DND-41 (cell line): ENCODE measurements at places on chromosomes 11 and 22.

GRCh38 chr11:127995921-127996320, 591.4 kb downstream of the ETS1 start:
- no peak for DNase-seq

- no peak for DNase-seq
These were observed 550.6 kb downstream of the SOX6 start for GRCh38 chr11:15805726-15806125.

- no peak for DNase-seq
These were observed 8.7 kb downstream of the NADSYN1 start for GRCh38 chr11:71461696-71462095.

DNA sequence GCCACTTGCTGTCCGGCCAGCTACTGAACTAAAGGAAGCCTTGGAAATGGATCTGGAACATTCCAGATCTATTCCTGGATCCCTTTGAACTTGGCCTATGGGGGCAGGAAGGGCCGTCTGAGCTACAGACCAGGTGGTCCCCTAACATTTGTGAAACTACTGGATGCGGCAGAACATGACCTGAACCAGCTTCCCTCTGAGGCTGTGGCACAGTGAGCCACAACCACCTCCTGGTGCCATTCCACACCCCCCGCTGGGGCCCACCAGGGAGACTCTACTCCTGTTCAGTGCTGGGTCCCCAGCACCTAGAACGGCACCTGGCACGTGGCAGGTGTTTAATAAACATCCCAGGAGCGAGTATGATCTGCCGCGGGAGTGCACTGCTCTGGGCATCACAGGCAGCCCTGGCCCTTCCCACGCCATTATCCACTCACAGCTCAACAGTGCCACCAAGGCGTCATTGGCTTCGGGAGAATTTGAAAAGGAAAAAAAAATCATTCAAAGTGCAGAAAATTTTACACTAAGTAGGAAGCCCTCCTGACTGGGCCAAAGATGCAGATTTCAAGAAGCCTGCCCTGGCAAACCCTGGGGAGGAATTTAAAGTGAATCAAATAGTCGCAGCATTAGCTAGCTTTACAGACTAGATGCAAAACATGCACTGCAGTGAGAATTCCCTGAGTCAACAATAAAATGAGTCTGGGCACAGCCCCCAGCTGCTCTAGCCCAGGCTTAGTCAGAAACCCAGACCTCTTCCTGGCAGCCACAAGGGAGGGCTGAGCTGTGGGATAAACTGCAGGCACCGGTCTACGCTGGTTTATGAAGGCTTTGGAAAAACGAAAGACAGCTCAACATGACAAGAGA, 14.3 kb upstream of the EFCAB6 start:
- DNase-seq, result no peak

DNA sequence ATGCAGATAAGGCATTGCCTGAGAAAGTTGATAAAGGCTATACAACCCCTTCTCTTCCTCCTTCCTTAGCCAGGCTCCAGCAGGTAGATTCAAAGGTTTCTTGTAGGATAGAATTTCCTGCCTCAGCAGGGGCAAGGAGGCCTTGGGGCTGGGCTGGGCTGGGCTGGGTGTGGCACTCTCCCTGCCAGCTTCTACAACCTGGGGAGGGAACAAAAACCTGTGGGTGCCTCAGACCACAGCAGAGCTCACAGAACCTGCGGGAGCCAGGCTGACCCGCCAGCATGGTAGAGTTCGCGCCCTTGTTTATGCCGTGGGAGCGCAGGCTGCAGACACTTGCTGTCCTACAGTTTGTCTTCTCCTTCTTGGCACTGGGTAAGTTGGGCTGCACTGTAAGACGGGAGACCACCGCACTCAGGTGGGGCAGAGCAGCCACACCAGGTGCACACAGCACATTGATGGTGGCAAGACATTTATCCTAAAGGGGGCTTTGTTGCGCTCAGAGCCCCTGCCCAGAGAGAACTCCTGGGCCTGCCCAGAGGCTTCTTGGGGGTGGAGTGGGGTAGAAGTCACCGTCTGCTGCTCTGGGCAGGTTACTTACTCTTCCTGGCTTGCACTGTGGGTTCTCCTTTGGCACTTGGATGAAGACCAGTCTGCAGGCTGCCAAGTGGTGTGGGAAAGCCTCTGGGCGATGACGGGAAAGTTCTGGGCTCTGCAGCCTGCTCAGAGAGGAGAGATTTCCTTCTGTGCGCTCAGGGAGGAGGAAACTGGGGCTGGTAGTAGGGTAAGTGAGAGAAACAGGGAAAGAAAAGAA, at the start of gene MOGAT2:
Gene MOGAT2 (plus strand): TSS at position 231 of the 811 bp plus-strand sequence. CDS start 51 bp downstream, at position 282.
- no peak for DNase-seq

- DNase-seq, result no peak
These were observed 701 bp downstream of the TMEM216 start for GRCh38 chr11:61392981-61393595.

GRCh38 chr22:31119026-31119717, 3.6 kb upstream of the INPP5J start:
- no peak for DNase-seq

DNA sequence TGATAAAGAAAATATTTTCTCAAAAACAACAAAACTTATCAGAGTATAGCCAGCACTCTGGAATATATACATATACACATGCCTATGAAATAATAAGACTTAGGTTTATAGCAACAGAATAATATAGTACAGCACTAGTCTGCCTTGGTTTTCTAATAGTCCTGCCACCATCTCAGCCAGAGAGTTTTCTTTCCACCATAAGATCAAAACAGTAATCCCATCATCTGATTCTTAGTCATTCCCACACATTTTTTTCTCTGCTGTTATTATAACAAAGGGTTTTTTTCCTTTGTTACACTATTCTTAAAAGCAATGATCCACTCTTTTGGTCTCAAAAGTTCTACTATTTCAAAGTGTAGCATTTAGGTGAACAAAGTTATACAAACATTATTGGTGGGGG, 15.1 kb downstream of the MTMR2 start:
- no peak for DNase-seq

- DNase-seq, result no peak
These were observed 254.0 kb upstream of the CCDC90B start for GRCh38 chr11:83540112-83540675.

GRCh38 chr11:105137286-105137685, 2.3 kb downstream of the CARD18 start:
- DNase-seq, result no peak

- DNase-seq, result no peak
These were observed 38.9 kb downstream of the ZNF195 start for GRCh38 chr11:3340025-3340424.

DNA sequence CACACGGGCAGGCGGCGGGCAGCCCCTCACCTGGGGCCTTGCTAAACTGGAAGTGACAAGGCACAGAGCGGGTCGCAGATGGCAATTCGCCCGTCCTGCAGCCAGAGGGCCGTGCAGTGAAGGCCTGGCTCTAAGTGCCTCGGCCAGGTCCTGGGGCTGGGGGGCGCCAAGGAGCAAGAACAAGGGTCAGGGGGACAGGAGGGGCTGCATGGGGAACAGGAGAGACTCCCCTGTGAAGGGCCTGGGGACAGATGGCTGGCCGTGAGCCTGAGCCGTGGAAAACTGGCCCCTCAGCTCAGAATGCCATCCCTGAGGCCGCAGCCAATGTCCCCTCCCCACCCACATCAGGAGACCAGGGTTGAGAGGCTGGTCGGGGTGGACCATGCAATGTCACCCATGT, 60.0 kb downstream of the RTL6 start:
- DNase-seq, result no peak

GRCh38 chr22:26362471-26362870, 66.6 kb upstream of the ASPHD2 start:
- no peak for DNase-seq

- DNase-seq, result peak; percentile 70
These were observed 78.6 kb upstream of the GRK3 start for GRCh38 chr22:25485626-25486545.

DNA sequence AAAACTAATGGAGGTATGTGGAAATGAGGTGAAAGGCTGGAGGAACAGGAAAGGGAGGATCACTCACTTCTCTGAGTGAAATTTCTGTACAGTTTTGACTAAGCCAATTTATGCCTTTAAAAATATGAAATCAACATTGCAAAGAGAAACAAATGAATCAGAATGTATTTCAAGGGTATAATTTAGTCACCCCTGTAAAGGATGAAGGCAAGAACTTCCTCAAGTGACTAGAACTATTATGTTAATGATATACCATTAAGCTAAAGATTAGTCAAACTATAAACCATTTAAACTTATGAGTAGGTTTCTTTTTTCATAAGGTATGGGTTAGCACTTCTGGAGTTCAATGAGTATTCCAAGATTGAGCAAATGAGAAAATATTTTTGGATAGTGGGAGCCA, 184.5 kb upstream of the CHORDC1 start:
- no peak for DNase-seq

DNA sequence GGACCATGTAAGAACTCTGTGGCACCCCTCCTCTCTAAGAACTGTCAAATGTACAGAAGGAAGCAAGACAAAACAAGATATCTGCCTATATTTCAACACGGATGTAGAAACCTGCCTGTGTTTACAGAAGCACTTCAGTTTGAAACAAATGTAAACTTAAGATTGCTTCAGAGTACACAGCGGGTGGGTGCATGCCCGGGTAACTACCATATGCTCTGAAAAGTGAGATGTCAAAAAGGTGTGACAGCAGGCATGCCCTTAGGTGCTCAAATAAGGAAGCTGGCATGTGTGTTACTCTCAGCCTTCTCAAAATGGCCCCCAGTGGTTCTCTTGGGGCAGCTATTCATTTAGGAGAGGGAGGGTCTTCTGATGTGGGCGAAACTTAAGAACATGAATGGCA, 5.2 kb downstream of the ACP2 start:
- DNase-seq, result no peak

- no peak for DNase-seq
These were observed 231.0 kb downstream of the DDX10 start for GRCh38 chr11:108895579-108896480.

GRCh38 chr11:69361466-69361865, 67.5 kb downstream of the MYEOV start:
- DNase-seq, result no peak

DNA sequence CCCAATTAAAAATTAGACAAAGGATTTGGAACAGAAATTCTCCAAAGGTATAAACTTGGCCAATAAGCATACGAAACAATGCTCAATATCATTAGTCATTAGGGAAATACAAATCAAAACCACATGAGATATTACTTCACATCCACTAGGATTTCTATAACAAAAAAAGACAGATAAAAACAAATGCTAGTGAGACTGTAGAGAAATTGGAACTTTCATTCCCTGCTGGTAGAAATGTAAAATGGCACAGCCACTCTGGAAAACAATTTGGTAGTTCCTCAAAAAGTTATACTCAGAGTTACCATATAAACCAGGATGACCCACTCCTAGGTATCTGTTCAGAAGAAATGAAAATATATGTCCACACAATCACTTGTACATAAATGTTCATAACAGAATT, 71.6 kb downstream of the RPL27A start:
- DNase-seq, result no peak

GRCh38 chr22:28609921-28610320, 69.7 kb downstream of the TTC28 start:
- no peak for DNase-seq

DNA sequence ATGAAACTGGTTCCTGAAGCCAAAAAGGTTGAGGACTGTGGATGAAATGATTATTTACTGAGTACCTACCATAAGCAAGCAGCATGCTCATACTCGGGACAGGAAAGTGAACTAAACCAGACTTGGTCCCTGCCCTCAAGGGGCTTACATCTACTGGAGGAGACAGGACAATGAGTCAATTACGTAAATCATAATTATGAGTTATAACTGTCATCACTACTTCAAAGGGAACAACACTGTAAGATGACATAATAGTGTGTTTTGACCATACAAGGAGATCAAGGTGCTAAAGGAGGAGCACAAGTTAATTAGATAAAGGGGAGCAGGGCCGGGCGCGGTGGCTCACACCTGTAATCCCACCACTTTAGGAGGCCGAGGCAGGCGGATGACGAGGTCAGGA, 2.5 kb downstream of the FAM227A start:
- no peak for DNase-seq

DNA sequence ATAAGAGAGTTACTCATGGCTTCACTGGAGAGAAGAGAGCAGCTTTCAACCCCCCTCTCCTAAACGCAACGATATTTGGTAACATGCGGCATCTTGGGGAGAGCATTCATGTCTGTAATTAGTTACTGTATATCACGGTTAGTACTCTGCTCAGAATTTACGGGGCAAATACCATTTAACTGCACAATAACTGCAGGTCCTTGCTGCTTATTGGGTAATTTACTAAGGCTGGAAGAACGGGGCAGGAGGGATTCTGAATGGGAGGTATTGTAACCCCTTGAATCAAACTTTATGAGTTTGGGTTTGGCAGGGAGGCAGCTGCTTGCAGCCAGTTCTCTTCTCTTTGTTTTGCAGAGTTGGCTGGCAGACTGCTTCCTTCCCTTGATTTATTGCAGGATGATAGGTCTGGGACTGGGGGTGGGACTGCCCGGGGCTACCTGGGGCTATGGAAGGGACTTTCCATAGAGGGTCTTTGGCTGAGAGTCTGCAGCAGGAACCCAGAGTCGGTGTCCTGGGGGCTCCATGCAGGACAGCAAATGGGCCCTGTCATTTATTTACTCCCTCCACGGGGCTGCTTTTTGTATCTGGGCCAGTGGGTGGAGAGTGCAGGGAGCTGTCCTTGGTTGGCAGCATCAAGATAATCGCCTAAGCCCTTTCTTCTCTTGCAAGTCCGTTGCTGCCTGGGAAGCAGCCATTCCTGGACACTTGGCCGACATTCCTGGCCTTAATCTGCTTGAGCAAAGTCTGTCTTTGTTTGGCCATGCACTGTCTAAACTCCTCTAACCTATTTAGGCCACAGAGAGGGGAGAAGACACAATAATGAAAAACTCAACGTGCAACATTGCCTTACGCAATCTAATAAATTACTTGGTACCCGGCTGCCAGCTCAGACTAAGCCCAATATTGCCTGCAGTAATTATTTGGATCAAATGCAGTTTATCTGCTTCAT, 188.9 kb downstream of the ST3GAL4 start:
- no peak for DNase-seq

DNA sequence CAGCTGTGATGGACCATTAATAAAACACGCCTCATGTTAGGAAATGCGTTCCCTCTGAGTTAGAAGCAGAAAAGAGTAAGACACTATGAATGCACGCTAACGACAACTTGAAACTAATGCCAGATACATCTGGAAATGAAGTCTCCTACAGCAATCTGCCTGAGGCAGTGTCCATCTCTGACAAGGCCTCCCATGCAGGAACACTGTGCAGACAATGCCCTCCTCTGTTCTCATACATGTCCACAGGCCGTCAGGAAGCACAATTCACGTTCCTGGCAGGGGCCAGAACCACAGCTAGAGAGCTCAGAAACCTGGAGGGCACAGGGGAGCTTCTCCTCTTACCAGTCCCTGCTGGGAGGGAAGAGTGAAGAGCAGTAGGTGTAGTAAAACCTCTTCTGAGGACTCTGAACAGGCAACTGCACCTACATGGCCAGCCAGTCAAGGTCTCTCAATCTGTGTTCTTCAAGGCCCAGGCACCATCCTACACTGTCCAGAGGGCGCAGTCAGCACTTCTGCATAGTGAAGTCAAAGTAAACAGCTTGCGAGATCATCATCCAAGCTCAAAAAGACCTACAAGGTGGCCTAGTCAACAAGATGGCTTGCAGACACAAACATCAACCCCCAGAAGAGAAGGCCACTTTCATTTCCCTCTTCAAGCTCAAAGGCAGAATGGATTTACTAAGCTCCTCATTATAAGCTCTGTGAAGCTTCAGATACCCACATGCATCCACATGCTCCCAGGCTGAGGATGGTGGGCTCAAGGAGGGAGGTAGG, 41.5 kb upstream of the CYP2D6 start:
- no peak for DNase-seq

- no peak for DNase-seq
These were observed 14.4 kb downstream of the GRAP2 start for GRCh38 chr22:39915295-39915726.

GRCh38 chr11:6841694-6842093, 3.8 kb upstream of the OR10A5 start:
- no peak for DNase-seq
